CD4-positive, alpha-beta T cell treated with Interleukin-17A for 1 hour (primary cell): ENCODE measurements at places on chromosomes 1 and 21.
A peak's percentile ranks its signal among the peaks of the same experiment; 100 is the strongest.

DNA sequence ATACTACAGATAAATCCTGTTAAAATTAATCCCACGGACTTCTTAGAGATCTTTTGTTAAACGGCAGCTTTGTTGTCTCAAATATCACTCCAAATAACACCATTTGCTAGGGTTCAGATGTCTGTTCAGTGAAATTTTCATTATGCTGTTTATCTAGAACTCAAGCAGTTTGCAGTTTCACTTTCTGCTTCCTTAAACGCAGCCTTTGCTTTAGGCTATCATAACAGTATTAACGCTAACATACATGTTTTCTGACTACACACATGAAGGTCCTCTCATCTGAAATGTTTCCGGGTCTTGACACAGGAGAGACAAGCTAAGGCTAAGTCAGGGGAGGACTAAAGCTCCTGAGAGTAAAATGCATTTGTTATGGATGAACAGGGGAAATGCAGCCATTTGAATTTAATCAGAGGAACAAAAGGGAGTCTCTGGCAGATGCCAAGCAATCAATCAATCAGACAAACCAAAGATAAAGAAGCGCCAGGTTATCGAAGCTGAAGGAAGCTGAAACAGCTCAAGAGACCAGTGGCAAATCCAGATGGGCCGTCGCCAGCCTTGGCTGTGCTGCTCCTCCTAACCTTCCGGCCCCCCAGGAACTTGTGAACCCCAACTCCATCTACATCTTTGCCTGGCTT, 16.9 kb downstream of the CCSAP start:
- peak; percentile 31 for DNase-seq

DNA sequence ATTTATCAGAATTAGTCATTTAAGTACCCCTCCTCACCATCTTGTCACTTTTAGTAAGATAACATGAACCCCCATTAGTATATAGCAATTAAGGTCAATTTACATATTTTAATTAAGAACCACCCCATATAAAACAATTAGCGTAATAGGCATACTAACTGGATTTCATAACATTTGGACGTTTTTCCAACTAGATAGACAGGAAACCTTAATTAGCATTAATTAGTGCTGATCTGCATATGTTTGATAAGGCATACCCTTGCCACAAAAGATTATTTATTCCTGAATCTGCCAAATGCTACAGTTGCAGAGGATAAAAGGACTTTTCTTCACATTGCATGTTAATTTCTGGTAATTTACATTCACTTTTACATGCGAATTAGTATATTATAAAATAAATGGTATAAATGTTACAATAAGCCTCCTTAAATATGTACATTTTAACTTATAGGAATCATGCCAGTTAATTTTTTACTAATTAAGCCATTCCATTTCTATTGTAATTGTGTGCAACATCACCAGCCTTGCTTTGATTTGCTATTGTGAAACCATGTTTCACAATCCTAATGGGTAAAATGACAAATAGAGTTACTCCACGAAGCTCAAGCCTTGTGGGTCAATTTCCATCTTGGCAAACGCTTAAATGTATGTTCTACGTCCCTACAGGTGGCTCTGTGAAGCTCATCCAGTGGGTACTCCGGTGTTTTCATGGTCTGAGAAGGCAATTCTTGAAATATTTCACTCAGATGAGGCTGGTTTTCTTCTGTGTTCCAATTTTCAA, 469.6 kb downstream of the DPYD start:
- no peak for DNase-seq

DNA sequence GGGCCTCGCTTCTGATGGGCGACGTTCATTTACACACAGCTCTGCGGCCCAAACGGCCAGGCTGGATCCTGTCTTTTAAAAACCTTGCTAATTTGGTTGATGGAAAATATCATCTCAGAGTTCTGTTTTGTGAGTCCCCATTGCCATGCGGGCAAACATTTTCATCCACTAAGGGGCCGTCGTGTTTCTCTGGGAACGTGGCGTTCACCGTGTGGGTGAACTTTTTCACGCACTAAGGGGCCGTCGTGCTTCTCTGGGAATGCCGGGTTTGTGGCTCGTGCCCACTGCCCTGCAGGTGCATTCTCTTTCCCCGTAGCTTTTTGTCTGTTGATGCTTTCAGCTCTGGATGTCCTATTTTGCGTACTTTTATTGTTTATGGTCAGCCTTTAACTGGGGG, 6.8 kb downstream of the COL18A1 start:
- no peak for DNase-seq

DNA sequence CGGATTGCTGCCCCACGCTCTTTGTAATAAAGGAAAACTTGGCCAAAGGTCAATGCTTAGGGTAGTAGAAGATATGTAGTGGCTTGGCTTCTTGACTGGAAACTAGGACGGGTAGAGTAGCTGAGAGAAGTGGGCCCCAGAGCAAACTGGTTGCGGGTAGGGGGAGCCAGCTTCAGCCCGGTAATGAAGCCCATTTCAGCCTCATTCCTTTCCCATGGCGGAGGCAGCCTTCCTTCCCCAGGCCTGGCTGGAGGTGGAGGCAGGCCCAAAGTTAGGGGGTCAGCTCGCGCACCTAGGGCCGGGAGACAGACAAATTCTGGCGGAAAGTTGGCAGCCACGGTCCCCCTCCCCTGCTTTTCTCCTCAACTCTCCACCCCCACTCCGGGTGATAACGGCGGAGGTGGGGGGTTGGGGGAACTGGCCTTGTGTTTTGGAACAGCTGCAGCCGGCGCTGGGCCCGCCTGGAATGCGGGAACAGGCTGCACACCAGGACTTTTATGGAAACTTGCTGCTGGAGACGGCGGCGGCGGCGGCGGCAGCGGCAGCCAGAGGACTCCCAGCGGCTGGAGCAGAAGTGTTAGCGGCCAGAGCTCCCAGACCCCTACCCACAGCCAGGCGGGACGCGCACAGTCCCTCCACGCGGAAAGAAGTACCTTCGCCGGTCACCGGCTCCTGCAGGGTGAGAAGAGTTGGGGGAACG, at the start of gene NEXN:
Gene NEXN, plus strand, starts transcription at position 544 of the 700 bp plus-strand sequence. CDS start 27,483 bp downstream, outside the sequence.
- no peak for DNase-seq

GRCh38 chr1:93573940-93574469, 107.6 kb downstream of the BCAR3 start:
- DNase-seq, result no peak

- DNase-seq, result no peak
Observed at GRCh38 chr21:31218830-31219608, 125.0 kb downstream of the TIAM1 start.

DNA sequence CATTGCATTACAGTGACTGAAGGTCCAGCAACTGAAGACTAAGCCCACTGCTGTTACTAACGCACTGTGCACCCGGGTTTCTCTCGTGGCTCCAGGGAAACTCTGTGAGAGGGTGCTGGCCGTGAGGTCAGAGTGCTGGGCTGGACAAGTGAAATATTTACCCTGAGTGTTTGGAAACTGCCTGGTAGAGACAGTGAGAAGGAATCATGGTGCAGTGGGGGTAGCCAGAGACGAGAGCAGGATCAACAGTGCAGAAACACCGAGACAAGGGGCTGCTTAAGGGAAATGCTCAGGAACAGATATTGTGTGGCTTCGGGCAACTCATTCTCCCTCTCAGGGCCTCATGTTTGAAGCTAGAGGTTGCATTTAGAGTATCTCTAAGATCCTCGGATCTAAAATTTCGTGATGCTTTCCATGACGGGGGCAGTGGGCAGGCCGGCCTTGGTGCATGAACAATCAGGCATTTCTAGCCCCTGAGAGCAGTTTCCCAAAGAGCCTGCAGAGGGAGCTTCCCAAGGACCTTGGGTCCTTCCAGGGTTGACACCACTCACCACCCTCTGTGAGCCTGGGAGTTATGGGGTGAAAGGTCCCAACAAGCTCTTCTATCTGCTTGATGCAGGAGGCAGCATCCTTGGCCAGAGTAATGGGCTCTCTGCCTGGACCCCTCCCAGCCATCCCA, 9.7 kb downstream of the CD2 start:
- peak; percentile 63 for DNase-seq

DNA sequence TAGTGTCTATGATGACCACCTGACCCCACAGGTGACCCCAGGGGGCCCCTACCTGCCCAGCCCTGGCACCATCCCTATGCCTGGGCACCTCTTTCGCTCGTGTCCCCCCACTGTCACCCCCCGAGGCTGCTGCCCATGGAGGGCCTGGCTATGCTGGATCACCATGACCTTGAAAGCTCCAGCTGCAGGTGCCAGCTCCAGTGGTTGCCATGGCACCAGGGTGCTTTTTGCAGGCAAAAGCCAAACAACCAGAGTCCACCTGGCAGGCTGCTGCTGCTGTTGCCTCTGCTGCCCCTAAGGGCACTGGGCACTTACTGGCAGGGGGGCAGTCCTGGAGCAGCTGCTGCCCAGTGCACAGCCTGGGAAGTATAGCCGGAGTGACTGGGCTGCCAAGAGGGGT, 21.7 kb downstream of the ETNK2 start:
- DNase-seq, result no peak

GRCh38 chr1:20837554-20838192, 50.6 kb upstream of the HP1BP3 start:
- DNase-seq, result no peak

DNA sequence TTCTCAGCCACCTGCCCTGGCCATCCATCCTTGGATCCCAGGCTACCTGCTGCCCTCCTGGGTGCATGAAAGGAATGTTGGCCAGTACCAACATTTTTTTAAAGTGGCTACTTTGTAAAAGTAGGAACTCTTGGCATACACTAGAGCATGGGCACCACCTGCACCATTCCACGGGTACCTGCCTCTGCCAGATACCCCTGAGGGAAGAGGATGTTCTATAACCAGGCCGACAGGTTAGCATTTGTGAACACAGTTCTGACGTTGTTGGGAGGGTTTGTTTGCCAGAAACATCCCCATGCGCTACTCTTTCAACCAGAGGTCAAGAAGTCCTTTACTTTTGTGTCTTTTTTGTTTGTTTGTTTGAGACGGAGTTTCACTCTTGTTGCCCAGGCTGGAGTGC, 43.0 kb downstream of the EVA1C start:
- DNase-seq, result no peak

GRCh38 chr1:100747771-100748170, 28.2 kb downstream of the VCAM1 start:
- no peak for DNase-seq

DNA sequence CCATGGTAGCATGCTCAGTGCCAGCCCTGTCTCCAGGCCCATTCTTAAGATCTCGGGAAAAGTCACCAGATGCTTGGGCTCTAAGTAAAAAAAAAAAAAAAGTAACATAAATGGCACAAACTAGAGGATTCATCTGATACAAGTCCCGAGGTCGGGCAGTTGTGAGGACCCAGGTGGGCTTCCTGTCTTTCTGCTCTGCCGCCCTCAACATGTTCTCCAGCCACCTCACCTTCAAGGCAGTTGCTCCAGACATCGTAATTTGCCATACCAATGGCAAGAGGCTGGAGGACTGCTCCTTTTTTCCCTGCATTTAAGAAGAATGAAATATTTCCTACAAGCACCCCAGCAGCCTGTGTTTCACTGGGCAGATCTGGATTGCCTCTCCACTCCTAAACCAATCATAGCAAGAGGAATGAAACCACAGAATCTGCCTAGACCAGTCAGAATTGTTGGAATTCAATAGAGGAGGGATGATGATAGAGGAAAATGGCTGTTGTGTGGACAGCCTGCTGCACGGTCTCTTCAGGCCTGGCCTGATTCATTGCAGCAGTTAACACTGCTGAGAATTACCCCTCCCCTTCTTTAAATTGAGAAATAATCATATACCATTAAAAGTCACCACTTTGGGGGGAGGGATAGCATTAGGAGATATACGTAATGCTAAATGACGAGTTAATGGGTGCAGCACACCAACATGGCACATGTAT, 5.4 kb downstream of the HMGN2 start:
- DNase-seq, result no peak

DNA sequence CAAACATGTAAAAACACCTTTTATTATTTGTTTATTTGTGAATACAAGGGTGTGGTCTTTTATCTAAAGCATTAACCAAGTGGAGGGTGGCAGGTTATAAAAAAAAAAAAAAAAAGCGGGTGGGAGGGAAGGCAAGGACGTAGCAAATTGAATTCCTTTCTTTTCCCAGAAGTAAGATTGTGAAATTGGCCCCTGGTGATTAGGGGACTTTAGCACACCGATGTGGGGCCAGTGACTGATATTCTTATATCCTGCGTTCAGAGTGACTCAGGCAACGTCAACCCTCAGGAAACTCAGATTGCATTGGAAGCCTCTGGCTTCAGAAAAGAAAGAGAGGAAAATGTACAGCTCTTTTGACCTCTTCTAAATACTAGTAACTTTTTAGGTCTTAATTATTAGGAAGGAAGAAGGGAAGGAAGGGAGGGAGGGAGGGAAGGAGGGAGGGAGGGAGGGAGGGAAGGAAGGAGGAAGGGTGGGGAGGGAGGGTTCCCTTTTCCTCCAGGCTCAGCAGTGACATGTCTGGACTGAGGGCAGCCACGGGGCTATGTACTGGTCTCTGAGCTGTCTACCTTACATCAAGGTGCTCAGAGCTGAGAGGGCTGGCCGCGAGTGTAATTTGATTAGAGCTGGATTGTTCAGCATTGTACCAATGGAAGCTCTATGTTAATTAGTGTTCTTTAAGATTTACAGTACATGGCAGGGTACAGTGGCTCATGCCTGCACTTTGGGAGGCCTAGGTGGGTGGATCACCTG, 30.2 kb downstream of the EVA1C start:
- DNase-seq, result no peak

GRCh38 chr1:71950579-71950978, 331.8 kb downstream of the NEGR1 start:
- no peak for DNase-seq

DNA sequence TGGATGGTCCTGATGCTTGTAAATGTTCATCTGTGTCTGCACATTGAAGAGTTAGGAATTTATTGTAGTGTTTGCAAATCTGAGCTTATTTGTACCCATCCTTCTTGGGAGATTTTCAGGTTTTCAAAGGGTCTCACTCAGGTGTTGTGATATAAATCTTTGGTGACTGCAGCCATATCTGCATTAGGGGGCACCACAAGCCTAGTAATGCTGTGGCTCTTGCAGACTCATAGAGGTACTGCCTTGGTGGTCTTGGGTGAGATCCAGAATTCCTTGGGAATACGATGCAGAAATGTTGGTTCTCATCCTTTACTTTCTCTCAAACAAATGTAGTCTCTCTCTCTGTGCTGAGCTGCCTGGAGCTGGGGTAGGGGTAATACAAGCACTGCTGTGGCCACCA, 405.9 kb downstream of the TTLL7 start:
- DNase-seq, result no peak

DNA sequence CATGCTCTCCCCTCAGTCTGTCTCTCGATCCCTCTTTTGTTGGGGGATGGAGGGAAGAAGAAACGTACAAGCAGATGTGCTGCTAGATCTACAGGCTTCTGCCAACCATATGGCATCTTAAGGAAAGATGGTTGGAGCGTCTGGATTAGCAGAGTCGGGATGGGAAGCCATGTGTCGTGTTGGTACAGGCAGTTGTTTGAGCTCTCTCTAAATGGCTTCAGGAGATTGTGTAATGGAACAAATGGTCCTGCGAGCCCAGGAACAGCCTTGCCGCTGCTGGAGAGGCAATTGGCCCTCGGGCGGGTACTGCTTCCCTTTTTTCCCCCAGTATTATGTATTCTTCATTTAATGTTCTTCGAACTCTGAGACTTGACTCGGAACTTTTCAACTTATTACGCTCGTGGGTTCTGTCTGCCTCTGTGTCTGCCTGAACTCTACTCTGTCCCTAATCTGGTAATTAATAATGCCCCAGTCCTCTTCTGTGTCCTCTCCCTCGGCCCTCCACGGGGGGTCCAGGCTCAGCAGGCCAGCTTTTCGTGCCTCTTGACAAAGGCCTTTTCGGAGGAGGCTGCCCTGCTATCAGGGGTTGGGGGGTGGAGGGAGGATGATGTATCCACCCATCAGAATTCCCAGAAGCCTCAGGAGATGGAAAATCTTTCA, 215.3 kb downstream of the SDCCAG8 start:
- DNase-seq, result no peak
